ENCODE measurements at places on chromosomes 2 and 18. TPM values are rescaled to one million over a fixed set of nuclear protein-coding genes. Genes with fewer than 3 reads are reported as not detected.

DNA sequence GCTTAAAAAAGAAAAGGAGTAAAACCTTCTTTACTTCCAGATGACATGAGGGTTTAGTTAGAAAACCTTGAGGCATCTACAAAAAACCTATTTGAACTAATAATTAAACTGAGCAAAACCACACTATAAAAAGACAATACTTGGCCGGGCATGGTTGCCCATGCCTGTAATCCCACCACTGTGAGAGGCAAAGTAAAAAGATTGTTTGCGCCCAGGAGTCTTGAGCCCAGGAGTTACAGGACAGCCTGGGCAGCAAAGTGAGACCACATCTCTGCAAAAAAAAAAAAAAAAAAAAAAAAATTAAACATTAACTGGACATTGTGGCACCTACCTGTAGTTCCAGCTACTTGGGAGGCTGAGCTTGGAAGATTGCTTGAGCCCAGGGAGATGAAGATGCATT is 502.8 kb upstream of the LRRTM4 start:
- no peak for DNase-seq

GRCh38 chr2:72803151-72803550 is 22.7 kb downstream of the EXOC6B start:
- no peak for DNase-seq

The FAP gene
- not detected for total RNA-seq

The CAB39 gene
- 133 TPM for total RNA-seq

DNA sequence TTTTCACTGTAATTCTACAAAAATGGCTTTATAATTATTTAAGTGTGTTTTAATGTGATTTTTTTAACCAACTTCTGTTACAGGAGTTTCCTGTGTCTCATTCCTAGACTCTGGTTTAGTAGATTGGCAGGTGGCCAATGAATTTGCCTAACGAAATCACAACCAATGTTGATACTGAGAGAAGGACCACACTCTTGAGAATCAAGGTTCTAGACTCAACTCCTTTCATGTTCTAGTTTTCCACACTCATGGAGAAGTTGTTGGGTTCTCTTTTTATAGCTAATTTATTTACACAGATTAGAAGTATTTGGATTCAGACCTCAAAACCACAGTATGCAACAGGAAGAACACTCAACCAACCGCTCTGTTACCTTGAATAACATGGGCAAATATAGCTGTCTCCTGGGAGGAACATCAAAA is 22.6 kb upstream of the USP34 start:
- DNase-seq, result no peak

GRCh38 chr18:55110436-55110835 is 151.2 kb upstream of the CCDC68 start:
- DNase-seq, result no peak

- no peak for DNase-seq
Measured at GRCh38 chr18:13500227-13500865, 226.0 kb downstream of the FAM210A start.

DNA sequence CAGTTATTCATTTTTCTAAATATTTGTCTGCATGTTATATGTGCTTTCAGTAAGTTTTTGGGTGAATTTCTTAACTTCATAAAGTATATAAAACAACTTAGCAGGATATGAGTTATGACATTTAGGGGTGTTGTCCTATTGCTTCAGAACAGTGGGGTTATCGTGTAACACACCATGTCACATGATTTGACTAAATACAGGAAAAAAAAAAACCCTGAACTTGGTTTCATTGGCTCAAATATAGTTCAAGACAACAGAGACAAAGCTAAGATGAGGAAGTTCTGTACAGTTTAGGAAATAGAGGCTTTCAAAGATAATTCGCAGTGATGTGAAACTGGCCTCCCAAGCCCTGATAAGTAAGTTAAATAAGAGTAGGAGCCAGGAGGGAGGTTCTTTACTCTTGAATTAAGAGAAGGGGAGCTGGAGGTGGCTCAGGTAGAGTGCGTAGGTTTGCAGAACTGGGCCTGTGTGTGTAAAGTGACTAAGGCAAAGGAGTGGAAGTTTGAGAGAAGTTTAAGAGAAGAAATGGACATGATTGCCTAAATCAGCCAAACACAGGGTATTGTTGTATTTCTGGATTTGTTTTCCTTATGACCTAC is 53.9 kb downstream of the LIMS1 start:
- DNase-seq, result no peak

DNA sequence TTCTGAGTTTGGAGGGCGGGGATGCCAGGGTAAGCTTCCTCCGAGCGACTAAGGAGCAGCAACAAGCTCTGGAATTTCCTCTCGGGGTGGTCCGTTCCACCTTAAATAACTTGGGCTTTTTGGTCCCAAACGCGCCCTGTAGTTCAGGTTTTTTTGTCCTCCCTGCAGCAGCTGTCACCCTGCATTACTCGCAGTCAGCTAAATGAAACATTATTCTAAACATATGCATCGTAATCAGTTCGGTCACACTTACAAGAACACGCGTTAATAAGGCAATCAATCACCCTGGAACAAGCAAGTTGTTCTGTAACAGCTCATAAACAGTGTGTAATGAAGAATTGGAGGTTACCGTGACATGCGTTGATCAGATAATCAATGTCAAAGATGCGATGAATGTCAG is 8.3 kb downstream of the EVX2 start:
- no peak for DNase-seq

DNA sequence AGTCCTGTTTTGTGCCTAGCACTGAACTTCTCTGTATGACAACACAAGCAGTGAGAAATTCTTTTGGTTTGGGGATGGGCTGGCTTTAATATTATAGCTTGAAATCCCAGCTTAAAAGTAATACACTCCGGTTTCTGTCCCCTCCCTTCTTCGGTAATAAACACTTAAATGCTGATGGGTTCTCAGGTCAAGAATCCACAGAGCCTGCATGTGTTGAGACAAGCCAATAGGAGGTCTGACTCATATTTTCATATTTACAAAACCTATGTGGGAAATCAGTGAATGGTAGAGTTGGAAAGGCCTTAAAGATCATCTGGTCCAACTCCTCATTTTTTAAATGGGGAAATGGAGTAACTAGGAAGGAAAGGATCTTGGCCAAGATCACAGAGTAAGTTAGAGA is 47.5 kb downstream of the VSNL1 start:
- no peak for DNase-seq

- no peak for DNase-seq
Measured at GRCh38 chr2:149387411-149387810, 57.0 kb downstream of the LYPD6 start.

GRCh38 chr18:22307528-22307927 is 110.2 kb downstream of the CTAGE1 start:
- no peak for DNase-seq

DNA sequence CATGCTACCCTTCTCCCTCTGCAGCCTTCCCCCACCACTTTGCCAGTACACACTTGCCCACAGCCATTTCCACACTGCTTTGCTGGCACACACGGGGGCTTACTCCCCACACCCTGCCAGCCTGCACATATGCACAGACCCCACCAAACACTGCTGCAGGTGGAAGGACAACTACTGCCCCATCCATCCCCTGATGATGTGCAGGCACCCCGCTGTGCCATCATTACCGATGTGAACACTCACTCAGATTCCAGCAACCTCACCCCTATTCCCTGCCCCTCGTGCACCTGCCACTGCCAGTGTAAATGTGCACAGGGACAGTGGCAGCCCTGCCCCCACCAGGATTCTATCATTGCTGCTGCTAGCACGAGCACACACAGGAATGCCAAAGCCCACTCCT is 1400.8 kb upstream of the DDX18 start:
- no peak for DNase-seq

DNA sequence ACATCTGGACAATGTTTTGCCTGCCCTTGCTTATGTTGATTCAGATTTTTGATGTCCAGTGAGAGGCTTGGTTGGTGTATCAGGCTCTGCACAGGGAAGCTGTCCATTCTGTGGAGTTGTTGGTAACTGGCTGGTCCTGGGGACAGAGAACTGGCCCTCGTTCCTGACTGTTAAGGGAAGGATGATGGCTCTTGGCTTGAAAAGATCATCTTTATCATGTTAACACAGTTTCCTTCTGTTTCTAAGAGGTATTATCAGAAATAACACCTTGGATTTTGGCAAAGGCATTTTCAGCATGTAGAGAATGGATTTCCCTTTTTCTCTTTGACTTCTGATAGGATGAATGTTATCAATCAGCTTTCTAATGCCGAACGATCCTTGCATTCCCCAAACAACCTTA is 19.3 kb downstream of the STK25 start:
- DNase-seq, result no peak

The SLC5A7 gene
- total RNA-seq, result not detected

DNA sequence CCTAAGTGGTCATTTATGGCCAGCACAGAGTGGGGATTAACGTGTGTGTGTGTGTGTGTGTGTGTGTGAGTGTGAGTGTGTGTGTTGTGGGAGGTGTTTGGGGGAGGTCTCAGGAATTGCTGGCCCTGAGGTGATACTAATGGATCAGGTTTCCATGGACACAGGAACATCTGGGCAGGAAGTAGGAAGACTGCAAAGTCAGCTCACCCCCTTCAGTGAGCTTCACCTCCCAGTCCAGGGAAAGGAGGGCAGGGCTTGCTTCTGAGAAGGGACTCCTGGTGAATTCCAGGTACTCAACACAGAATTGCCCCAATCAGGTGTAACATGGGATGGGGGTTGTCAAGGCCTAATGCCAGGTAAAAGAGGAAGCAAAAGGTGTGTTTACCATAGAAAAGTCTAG is 30.3 kb upstream of the IL1R1 start:
- DNase-seq, result no peak

GRCh38 chr2:226037526-226037925 is 638.0 kb downstream of the NYAP2 start:
- no peak for DNase-seq

- no peak for DNase-seq
Measured at GRCh38 chr2:129460299-129461198, 518.9 kb upstream of the RAB6C start.

- DNase-seq, result no peak
Measured at GRCh38 chr2:226761195-226761583, 38.4 kb downstream of the IRS1 start.
